Endothelial cell of umbilical vein (primary cell): ENCODE measurements at places on chromosomes 6 and 20. TPM values are rescaled to one million over a fixed set of nuclear protein-coding genes. Genes with fewer than 3 reads are reported as not detected.

DNA sequence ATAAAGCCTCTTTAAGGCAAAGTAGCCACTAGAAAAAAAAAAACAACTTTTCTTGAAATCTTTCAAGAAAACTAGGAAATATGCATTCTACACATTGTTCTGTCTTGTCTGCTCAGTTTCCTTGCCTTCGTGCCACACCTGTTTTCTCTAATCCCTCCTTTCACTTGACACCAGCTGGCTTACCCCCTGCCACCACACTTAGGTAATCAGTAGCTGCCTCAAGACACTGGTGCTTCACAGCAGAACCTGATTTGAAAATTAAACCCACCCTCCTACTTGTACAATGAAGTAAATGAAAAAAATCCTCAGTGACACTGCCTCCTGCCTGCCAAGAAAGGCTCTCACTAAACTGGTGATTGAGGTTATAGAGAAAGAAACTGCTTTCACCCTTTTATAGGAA, 45.8 kb upstream of the SCML4 start:
- DNase-seq: no peak

- no peak for DNase-seq
Observed at GRCh38 chr6:37004044-37004980, 1.1 kb upstream of the FGD2 start.

- no peak for DNase-seq
Observed at GRCh38 chr6:160071805-160072690, 49.6 kb upstream of the SLC22A1 start.

- no peak for DNase-seq
Observed at GRCh38 chr6:112560651-112561050, 213.5 kb downstream of the RFPL4B start.

- no peak for DNase-seq
Observed at GRCh38 chr6:31720196-31720770, 1.3 kb downstream of the LY6G6C start.

GRCh38 chr6:129252377-129253071, 369.6 kb downstream of the LAMA2 start:
- peak; percentile 9 for DNase-seq

DNA sequence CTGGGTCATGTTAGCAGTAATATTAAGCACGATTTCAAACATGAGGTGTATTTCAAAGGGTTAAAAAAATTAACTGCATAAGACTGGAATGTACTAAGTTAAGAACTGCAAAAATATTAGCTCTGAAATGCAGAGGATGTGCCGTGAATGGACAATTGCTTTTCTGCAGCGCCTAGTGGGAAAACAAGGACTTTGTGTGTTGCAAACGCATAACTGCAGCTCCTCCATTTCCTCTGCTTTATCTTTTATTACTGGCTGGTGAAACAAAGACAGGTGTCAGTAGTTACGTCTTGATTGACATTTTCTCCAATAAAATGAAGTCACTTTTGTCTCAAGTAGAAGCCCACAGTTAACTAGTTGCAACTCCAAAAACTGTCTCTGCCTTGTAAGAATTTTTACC, 1.7 kb downstream of the PDE7B start:
- peak; percentile 33 for DNase-seq

DNA sequence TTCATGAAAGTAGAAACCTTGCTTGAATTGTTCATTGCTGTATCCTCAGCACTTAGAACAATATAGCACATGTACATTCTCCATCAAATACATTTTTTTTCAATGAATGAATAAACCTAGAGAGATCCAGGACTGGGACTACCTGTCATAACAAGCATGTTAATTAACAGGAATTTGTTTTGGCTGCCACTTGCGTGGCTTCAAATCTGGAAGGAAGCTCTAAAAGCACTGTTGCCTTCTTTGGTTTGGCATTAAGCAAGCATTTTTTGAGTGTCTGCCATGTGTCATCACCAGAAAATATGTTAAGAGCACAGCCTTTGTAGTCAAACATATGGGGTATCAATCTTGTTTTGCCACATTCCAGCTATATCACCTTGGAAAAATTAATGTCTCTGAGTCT, 131.9 kb upstream of the BACH2 start:
- DNase-seq: no peak

- DNase-seq: no peak
Observed at GRCh38 chr6:99618649-99619408, 12.2 kb downstream of the PRDM13 start.

The TP53TG5 gene
- total RNA-seq: not detected in 2 replicates

The PCNA gene
- 161 and 175 TPM in 2 replicates for total RNA-seq

The RRAGD gene
- 0.90 and 2.0 TPM in 2 replicates for total RNA-seq

The SLC2A10 gene
- 11.1 and 11.2 TPM in 2 replicates for total RNA-seq
